ENCODE measurements at places on chromosomes 11 and 22. TPM values are rescaled to one million over a fixed set of nuclear protein-coding genes. Genes with fewer than 3 reads are reported as not detected.

Gene LMNTD2
- total RNA-seq: 21.4 TPM

Gene ZNF214
- total RNA-seq: not detected

Gene PLEKHA7
- total RNA-seq: 8.2 TPM

Gene HTR3A
- 13.8 TPM for total RNA-seq

Gene MRGPRD
- total RNA-seq: not detected

DNA sequence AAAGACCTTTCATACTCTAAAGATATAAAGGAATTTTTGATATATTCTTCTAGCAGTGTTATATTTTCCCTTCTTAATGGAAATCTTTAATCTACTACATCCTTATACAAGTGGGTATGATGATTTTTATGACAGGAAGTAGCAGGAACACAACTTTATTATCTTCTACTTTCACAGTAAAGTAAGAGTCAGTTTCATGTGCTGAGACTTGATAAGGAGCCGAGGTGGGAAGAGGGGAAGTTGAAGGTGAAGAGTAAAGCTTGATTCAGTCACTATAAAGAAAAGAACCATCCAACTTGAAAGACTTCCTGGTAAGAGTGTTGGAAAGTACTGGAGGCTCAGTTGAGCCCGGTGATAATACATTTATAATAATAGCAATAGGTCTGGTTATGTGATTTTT is 82.1 kb upstream of the PTH start:
- no peak overlapping the region for H3K4me3 ChIP-seq
- no peaks in the 10 kb centered on the region for H3K4me1 ChIP-seq
- no peaks in the 10 kb centered on the region for H3K36me3 ChIP-seq
- no peak overlapping the region for H3K27ac ChIP-seq
- DNase-seq: no peak

GRCh38 chr11:118006153-118006534 is 19.9 kb downstream of the IL10RA start:
- DNase-seq: no peak

DNA sequence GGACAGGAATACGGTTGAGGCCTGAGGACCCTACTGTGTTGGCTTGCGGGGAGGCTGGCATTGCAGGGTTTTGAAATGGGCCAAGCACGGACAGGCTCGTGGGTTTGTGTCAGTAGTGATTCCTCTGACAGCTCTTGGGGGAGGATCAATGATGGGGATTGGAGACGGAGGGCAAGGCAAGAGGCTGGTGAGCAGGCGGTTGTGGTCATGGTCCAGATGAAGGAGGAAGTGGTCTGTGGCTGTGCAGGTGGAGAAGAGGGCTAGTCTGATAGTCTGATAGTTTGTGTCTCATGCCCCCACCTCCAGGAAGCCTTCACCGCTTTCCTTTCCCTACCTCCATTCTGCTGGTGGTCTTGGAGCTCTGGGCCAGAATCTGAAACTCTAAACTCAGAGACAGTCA is 3.0 kb downstream of the MAFF start:
- H3K4me3 ChIP-seq: no peak overlapping the region
- no peaks in the 10 kb centered on the region for H3K36me3 ChIP-seq
- no peak overlapping the region for H3K27ac ChIP-seq
- DNase-seq: peak; percentile 67
- peaks cover 33% of the 10 kb centered on the region for H3K4me1 ChIP-seq

- H3K36me3 ChIP-seq: no peaks in the 10 kb centered on the region
- H3K27me3 ChIP-seq: no peaks in the 10 kb centered on the region
- no peaks in the 10 kb centered on the region for H3K4me1 ChIP-seq
- DNase-seq: no peak
Observed at GRCh38 chr11:66918741-66919140, 39.4 kb downstream of the PC start.

GRCh38 chr11:93484716-93485115 is 58.5 kb downstream of the SMCO4 start:
- no peaks in the 10 kb centered on the region for H3K4me1 ChIP-seq
- no peaks in the 10 kb centered on the region for H3K36me3 ChIP-seq
- H3K4me3 ChIP-seq: no peak overlapping the region
- no peak for DNase-seq
- no peaks in the 10 kb centered on the region for H3K27me3 ChIP-seq

DNA sequence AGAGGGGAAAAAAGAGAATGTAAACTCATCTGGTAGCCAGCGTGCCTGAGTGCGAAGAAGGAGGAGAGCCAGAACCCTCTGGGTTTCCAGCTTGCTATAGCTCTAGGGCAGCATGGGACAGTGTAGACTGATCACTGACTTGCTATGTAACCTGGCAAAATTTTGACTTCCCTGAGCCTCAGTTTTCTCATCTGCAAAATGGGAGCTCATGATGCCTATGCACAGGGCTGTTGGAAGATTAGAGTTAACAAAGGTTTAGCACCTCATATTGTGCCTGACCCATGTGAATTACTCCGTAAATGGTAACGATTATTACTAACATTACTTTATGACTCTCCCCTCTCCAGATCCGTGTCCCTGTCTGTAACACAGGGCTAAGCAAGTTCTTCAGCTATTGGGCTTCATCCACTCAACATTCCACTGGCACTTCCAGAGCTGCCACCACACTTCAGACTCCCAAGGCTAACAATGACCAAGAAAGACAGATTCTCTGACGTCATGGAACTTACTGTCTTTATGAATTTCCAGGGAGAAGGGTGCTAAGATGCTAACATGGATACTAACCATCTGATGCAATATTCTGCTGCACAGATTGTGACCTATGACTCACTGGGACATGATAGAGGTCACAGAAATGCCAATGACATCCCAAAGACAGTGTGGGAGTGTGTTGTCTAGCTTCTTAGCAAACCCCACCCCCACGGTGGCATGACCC is 195.2 kb downstream of the TRIM29 start:
- H3K4me1 ChIP-seq: no peaks in the 10 kb centered on the region
- no peak overlapping the region for H3K27ac ChIP-seq
- no peaks in the 10 kb centered on the region for H3K36me3 ChIP-seq
- H3K27me3 ChIP-seq: no peaks in the 10 kb centered on the region

- no peak for DNase-seq
- H3K4me3 ChIP-seq: no peak overlapping the region
- no peaks in the 10 kb centered on the region for H3K27me3 ChIP-seq
- no peaks in the 10 kb centered on the region for H3K36me3 ChIP-seq
Observed at GRCh38 chr11:11608783-11609232, 13.0 kb downstream of the GALNT18 start.
